SHP77 treated with DMSO at 0.1 percent for 48 hours (cell line): ENCODE measurements at places on chromosomes 11 and 22.

GRCh38 chr11:41201156-41201555, 258.3 kb downstream of the LRRC4C start:
- no peak for DNase-seq

DNA sequence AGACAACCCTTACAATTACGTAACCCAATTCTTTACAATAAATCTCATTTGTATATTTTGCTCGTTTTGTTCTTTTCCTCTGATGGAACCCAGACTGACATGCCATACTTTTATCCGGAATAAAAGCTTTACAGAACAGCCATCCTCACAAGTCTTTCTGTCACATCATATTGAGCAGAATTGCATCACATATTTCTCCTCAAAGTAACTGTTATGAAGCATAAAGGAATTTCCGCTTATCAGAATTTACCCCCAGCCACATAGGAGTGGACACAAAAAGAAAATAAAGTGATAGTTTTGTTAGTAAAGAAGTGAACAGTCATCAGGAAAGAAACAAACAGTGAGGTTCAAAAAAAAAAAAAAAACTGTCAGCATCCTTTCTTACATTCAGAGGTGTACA, 539.5 kb upstream of the LUZP2 start:
- DNase-seq: no peak

DNA sequence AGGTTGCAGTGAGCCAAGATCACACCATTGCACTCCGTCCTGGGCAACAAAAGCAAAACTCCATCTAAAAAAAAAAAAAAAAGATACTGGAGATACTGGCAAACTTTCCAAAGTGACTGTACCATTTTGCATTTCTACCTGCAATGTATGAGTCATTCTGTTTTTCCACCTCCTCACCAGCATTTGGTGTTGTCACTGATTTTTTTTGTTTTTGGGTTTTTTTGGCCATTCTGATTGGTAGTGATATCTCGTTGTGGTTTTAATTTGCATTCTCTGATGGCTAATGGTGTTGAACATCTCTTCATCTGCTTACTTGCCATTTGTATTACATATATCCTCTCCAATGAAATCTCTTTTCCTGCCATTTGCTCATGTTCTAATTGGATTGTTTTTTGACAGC, 12.0 kb upstream of the RBX1 start:
- DNase-seq: no peak

GRCh38 chr11:28616160-28616965, 508.2 kb downstream of the METTL15 start:
- DNase-seq: no peak

GRCh38 chr11:73203322-73203721, 14.8 kb upstream of the P2RY2 start:
- DNase-seq: no peak

GRCh38 chr22:30969532-30970355, 679 bp downstream of the TUG1 start:
- no peak for DNase-seq

DNA sequence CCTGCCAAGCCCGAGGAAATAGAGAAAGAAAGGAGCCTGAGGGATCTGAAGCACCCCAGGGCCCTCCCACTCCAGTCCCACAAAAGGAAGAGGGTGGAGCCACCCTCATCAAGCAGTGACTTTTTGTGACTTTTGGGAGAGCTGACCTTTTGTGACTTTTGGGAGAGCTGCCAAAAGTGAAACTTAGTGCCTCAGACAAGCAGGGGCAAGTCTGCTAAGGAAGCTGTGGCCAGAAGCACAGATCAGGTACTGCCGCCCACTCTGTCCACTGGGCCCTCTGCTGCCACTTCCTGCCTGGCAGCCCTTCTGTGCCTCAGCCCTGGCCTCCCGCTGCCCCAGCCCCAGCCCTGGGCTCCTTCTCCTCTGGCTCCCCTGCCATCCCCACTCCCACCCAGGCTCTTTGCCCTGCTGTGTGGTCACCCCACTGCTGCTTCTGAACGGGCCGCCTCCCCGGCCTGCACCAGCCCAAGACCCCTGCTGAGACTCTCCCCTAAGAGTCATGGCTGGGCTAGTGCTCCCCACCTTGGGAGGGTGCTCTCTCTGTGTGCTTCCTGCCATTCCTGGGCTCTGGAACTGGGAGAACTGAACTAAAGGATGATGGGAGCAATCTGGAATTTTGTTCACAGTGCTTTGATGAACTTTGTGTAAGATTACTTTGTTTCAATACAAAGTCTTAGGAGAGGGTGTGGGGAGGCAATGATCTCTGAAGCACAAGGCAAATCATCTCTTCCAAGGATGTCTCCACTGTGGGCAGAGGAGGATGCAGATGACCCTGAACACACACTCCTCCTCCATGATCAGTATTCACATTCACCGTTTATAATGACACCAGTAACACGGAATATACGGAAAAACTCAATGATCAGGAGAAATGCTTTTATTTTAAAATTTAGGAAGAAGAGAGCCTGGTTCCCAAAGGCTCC, at the start of gene APOBEC3H:
TSS of gene APOBEC3H (plus strand) at position 147 of the 923 bp plus-strand sequence. CDS start 3,035 bp downstream, outside the sequence.
- DNase-seq: no peak

DNA sequence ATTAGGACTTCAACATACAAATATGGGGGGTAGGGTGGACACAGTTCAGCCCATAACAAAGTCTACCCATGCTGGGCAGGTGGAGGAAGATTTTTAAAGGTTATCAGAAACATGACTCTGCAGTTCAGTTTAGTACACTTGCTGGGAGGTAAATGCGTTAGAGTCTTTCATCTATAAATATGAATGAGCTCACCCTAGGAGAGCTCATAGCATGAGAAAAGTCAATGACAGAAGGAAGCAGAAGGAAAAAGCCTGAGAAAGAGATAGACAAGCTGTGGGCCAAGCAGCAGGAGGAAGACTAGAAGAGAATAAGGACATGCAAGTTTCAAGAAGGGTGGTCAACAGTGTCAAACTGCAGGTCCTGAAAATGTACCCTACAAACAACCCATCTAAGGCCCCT, 27.0 kb upstream of the FSHB start:
- no peak for DNase-seq

GRCh38 chr11:30876663-30877396, 290.7 kb upstream of the MPPED2 start:
- DNase-seq: no peak

DNA sequence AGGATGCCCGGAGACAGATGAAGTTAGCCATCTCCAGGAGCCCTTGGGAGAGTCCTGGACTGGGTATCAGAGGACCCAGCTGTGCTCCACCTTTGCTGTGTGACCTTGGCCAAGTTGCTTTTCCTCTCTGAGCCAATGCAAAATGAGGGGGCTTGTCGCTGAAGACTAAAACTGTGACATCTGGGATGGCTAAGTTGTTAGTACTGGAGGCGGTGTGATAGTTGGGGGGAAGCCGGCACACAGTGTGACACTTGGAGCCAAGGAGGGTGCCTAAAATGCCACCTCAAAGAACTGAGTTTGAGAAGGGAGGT, 481 bp downstream of the INPP5J start:
- no peak for DNase-seq

- no peak for DNase-seq
Measured at GRCh38 chr22:29459773-29460172, 20.2 kb upstream of the NEFH start.

DNA sequence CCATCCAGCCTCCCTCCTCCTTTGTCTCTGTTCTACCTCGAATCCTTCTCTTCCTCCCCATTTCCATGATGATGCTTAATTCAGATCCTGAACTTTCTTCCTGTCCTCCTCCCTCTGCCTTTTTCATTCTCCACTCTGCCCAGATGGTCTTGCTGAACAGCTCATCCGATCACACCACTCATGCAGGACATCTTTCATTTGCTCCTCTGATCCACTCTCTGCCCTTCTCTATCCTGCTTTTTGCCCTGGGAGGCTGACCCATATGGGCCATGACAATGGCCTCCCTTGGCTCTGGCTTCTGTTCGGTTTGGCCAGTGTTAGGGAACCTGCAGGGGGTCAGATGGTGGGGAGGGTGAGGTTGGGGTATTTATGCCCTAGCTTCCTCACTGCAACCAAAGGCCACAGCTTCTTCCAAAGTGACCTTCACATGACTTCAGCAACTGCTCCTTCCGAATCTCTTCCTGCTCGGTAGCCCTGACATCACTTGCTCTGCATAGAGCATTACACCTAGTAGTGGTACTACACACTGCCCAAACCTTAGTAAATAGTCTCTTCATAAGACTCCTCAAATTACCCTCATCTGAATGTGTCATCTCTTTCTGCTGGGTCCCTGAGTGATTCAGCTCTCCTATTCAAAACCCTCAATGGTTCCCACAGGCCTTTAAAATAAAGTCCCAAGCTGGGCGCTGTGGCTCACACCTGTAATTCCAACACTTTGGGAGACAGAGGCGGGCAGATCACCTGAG, 32.7 kb upstream of the MICAL2 start:
- DNase-seq: no peak

- DNase-seq: no peak
Measured at GRCh38 chr22:41991111-41991510, 7.5 kb upstream of the WBP2NL start.

DNA sequence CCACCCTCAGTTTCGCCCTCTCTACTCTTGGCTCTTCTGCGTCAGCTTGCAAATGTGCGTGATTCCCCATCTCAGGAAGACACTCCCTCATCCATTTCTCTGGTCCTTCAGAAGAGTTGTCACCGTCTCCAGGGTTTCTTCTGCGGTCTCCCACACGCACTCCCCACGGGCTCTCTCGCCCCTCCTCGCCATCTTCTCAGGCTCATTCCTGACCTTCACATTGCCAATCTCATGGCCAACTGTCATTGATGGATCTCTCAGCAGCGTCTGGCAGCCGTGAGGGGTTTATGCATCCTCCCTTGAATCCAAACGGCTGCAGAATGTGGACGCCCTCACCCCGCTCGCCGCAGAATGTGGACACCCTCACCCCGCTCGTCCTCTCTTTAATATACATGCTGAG, 10.5 kb downstream of the SYNGR1 start:
- no peak for DNase-seq

DNA sequence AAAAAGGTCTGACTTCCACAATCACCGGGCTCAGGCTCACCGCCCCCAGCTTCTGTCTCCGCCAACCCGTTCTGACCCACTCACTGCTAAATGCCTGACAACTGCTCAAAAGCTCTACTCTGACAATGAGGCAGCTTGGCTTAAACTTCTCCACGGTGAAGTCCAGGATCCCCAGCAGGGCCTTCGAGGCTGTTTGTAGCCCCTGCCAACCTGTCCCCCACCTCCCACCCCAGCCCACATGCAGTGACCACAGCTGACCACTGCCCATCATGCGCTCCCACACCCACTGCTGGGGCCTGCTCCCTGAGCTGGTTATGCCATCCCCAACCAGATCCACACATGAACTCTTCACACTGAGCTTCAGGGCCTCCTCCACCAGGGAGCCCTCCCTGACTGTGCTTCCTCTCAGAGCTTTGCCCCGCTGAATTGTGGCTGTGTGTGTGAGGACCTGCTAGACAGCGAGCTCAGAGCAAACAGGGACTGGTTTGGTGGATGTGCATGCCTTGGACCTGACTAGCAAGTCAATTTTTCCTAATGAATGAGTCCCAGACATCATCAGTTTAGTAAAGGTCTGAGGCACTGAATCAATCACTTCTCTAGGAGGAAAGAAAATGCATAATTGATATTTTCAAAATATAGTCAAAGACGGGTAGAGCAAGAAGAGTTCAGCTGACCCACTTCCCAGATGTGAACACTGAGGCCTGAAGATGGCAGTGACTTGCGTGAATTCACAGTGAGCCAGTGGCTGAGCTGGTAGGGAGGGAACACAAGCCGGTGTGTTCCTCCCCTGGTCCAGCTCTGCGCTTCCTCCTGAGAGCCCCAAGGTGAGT, 7.7 kb downstream of the LRRC32 start:
- DNase-seq: no peak

DNA sequence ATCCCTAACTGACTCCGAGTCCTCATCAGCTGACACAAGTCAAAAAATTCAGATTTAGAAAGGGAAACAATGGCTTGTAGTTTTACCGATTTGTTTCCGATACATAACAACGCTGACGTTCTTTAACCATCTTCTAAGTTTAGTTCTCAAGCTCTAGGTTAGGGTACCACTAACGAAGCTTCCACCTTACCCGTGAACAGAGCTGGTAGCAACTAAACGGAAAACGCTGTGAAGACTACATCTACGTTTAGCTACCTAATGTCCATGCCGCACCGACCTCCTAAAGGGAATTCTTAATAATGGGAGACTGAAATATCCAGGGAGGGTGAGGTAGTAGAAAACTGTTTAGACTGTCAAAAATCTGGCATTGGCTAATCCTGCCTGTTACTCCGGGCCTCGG, 1.0 kb downstream of the NUP98 start:
- no peak for DNase-seq

DNA sequence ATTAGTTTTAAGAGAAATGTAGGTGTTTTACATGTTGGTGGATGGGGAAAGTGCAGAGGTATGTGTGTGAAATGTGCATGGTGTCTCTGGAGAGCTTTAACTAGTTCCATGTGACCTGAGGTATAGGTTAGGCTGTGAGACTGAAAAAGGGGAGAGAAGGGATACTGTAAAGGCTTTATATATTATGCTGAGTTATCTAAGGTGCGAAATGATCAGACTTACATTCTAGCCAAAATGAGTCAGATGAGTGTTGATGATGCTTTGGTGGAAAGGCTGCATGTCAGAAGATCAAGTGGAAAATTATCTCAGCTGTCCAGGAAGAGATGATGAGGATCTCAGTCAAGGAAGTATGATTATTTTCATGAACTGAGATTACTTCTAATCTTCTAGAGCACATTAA, 15.8 kb downstream of the ACAT1 start:
- DNase-seq: no peak

DNA sequence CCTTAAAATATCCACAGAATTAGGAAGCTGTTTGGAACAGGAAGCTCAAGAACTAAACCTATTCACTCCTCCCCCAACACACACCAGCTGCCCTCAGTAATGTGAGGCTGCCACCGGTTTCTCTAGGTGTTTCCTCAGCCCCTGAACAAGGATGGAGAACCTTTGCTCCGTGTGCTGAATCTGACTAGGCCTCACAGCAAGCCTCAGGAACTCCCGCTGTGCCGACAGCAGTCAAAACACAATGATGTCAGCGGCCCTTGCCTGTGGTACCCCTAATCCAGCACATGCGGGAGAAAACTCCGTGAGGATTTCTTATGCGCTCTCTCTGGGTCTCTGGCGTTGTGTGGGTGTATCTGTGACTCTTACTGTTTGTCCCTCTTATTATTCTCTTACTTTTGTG, 153.3 kb downstream of the EFCAB6 start:
- DNase-seq: no peak

DNA sequence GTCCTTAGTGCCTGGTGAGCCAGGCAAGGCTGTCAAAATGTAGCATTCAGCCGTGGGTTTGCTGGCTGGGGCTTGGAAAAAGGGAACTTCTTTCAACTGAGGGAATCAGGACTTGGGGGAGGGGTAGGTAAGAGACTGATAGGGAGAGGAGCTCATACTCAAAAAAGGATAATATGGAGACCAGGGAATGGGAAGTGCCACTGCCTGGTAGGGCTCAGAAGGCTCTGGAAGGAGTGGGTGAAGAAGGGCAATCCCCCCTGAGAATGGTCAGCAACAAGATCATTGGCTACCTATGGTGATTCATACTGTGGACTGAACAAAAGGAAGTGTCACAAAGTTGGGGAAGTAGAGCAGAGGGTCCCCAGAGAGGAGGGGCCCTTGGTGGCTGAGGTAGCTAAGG, 1.9 kb downstream of the CNGA4 start:
- no peak for DNase-seq
